Fibroblast of mammary gland (primary cell): ENCODE measurements at places on chromosomes 2 and 18.
A peak's percentile ranks its signal among the peaks of the same experiment; 100 is the strongest.

GRCh38 chr2:949384-950079, 1.1 kb upstream of the SNTG2 start:
- DNase-seq: no peak

- DNase-seq: no peak
Observed at GRCh38 chr18:25604894-25605597, 253.1 kb upstream of the ZNF521 start.

DNA sequence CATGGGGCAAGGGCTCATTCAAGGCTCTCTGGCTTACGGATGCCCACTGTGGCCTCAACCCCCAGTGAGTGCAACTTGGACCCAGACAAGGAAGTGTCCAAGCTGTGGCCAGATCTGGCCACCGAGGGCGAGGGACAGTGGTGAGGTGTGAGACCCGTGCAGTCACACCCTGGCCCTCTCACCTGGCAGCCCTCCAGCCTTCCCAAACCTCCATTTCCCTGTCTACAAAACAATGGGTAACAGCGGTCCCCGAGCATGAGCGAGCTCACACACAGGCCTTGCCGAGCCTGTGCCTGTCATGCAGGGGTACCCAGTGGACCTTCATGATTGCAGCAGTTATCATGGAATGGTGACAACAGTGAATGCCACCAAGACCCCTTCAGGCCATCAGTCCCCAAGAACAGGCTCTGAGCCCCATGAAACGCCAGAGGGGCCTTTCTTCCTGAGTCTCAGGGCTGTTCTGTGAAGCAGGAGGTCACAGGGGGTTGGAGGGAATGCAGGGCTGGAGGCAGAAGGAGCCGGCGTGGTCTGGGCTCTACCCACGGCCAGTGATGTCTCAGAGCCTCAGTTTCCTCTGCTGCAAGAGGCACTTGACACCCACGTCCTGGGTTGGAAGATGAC, 49.8 kb downstream of the RAMP1 start:
- no peak for DNase-seq

DNA sequence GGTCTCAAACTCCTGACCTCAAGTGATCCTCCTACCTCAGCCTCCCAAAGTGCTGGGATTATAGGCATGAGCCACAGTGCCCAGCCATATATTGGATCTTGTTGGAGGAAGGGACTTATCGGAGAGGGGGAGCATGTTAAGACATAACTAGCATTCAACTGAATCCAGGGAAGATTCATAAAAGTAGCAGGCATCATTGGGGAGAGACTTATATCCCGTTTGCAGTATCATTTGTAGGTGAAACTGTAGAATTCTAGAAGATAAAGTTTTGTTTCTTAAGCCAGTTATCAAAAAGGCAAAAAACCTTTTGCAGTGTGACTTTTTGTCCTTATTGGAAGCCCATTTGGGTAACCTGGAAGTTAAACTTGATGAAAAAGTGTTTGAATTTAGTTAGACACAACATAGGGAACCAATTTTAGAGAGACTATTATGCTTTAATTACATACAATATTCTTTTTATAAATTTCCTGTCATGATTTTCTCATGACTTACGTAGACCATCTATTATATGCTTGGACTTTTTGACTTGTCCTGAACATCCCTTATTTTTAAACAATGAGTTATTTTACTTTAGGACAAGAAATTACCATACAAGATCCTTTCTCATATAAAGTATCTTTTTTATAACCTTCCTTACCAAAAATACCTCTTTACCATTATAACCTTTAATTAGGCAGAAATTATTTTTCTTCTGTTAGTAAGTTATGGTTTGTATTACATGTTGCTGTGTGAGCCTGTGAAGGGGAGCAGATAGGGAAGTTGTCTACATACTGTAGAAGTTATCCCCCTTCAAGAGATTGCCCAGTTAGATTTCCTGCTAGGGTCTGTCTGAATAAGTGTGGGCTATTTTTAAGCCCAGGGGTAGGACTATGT, 20.3 kb downstream of the RAB3GAP1 start:
- peak; percentile 32 for DNase-seq

DNA sequence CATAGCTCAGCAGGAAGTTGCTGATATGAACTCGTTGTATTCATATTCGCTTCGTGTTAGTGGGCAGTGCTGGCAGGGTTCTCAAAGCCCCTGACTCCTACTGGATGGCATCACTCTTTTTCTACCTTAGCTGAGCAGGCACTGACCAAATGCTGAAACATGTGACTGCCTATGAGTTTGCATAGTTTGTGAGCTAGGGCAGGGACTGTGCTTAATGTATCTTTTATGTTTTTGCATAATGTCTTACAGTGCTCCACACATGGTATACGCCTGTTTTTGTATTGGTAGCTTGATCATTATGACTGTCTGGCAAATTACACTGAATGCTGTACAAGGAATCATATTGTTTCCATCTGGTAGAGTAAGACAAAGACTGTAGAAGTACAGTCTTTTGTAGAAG, 305.3 kb downstream of the PARD3B start:
- no peak for DNase-seq

DNA sequence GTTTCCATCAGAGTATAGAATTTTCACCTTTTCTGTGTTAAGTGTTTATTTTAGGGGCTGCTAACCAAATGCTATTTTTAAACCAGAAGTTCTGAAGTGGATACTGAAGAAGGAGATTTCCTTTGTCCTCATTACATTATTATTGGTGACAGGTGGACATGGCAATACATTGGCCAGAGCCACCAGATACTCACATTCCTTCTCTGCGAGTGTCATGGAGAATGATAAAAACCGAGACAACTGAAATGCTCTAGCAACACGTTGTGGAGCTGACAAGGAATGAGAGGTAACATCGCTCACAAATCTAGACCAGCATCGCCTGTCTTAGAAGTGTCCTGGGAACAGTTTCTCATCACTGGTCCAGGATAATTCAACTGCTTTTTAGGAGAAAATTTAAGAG, 241.2 kb downstream of the IRS1 start:
- no peak for DNase-seq

DNA sequence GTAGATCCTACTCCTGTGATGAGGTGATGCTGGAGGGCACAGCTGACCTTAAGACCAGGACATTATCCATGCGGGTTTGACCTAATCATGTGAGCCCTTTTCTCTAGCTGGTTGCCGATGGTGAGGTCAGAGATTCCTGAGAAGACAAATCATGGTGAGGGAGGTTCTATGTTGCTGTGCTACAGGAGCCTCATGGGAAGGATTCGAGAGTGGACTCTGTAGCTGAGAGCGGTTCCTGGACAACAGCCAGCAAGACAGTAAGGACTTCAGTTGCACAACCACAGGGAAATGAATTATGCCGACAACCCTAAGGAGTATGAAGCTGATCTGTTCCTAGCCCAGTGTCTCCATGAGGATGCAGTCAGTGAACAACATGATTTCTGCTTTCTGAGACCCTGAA, 80.4 kb downstream of the EPB41L3 start:
- DNase-seq: peak; percentile 99

DNA sequence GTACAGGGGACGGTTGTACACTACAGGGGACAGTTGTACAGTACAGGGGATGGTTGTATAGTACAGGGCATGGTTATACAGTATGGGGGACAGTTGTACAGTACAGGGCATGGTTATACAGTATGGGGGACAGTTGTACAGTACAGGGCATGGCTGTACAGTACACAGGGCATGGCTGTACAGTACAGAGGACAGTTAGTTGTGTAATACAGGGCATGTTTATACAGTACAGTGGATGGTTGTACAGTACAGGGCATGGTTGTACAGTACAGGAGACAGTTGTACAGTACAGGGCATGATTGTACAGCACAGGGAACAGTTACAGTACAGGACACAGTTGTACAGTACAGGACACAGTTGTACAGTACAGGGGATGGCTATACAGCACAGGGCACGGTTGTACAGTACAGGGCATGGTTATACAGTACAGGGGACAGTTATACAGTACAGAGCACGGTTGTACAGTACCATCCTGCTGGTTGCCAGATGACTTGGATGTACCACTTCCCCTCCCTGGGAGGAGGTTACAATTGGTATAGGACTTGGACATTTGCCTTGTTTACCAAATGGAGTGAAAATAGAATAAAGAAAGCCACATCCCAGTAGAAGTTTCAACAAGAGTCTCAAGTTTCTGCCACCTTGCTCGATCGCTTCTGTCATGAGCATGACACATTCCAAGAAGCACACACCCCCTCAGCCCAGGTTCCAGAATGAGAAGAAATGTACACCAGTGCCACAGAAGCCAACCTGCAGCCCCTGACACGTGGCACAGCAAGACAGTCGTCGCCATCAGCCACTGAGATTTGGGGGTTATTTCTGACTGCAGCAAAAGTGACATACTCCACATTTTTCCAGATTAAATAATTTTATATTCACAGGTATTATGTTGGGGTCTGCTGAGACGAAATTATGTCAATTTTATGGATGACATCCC, 16.0 kb downstream of the CYRIA start:
- DNase-seq: no peak

- DNase-seq: no peak
Observed at GRCh38 chr2:107215401-107216350, 329.7 kb upstream of the ST6GAL2 start.

- DNase-seq: peak; percentile 42
Observed at GRCh38 chr2:223896833-223897311, 48.3 kb downstream of the WDFY1 start.

- no peak for DNase-seq
Observed at GRCh38 chr2:109677835-109678580, 63.8 kb downstream of the SOWAHC start.

GRCh38 chr2:170404846-170405245, 226.9 kb downstream of the MYO3B start:
- no peak for DNase-seq

DNA sequence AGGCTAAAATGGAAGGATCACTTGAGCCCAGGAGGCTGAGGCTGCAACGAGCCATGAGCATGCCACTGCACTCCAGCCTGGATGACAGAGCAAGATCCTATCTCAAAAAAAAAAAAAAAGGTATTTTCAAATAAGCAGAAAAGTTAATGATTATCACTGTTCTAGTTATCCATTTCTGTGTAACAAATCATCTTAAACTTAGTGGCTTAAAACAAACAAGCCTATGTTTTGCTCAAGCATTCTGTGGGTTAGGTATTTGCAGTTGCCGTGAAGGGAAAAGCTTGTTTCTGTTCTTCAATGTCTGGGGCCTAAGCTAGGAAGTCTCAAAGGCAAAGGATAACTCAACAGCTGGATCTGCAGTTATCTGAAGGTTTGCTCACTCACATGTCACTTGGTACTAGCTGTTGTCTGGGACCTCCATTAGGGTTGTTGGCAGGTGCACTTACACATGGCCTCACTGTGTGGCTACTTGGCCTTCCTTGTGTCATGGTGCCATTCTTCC, 14.1 kb downstream of the MFF start:
- DNase-seq: no peak

DNA sequence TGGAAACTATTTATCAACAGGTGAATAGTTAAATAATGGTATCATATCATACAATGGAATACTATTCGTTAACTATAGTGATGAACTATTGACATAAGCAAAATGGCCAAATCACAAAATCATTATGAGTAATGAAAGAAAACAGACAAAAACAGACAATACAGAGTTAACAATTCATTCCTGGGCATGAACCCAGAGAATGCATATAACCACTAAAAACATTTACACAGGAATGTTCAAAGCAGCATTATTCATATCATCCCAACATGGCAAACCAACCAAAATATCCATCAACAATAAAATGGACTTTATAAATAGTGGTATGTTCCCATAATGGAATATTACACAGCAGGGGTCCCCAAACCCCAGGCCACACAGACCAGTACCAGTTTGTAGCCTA, 131.2 kb upstream of the CYP1B1 start:
- peak; percentile 47 for DNase-seq

DNA sequence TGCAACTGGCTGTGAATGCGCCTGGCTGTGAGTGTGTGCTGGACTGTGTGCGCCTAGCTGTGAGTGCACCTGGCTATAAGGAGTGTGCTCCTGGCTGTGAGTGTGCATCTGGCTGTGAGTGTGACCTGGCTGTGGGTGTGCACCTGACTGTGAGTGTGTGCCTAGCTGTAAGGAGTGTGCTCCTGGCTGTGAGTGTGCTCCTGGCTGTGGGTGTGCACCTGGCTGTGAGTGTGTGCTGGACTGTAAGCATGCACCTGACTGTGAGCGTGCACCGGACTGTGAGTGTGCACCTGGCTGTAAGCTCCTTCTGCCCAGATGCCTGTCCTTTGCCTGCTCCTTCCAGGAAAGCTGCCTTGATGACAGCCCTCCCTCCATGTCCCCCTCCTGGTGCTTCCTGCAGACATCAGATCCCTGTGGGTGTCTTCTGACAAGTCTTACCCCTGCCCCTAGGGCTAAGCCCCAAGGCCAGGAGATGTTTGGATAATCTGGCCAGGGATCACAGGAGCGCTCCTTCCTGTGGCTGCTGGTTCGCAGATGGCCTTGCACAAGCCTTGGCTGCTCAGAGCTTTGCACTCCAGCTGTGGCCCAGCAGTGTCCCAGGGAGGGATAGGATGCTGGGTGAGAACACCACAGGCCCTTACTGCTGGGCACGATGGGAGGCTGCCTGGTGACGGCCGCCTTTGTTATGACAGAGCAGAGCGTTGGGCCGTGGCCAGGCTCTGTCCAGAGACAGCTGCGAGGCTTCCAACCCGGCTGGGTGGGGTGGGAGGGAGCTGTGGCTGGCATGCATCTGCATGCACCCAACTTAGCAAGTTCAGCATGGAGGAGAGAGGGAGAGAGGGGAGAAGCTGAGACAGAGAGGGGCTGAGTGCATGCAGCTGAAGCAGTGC, 89.9 kb downstream of the GLI2 start:
- peak; percentile 75 for DNase-seq

GRCh38 chr2:217466805-217467204, 536.0 kb downstream of the TNS1 start:
- no peak for DNase-seq

- DNase-seq: no peak
Observed at GRCh38 chr2:196191541-196191940, 20.2 kb upstream of the STK17B start.

DNA sequence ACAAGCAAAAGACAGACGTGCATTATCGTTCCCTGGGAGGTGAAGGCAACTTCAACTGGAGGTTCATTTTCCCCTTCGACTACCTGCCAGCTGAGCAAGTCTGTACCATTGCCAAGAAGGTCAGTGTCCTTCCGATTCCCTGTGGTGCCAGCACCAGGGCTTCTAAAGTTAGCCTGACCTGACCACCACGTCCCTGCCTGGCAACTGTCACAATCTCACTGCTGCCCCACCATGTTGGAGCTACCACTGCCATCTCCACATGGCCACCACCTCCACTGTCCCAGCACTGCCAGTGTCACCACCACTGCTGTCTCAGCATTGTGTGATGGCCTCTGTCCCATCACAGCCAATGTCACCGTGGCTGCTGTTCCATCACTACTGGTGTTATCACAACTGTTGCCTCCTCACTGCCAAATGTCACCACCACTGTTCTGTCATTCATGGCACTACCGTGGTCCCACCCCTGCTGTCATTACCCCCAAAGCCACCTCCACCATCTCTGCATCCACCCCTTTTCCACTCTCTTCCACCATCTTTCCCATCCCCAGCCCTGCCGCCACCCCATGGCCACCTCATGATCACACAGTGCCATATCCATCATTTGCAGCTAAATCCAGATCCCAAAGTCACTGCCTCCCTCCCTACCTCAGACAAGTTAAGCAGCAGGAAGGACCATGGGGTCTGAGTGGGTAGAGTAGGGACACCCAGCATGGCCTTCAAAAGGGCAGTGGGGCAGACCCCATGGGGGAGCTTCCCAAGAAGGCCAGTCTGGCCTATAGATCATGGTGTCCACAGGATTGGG, 216.5 kb downstream of the DYSF start:
- no peak for DNase-seq
